RWPE1 (cell line): ENCODE measurements at places on chromosomes 11 and 22.

- no peak for DNase-seq
Observed at GRCh38 chr11:27025957-27026733, 14.5 kb upstream of the BBOX1 start.

- no peak for DNase-seq
Observed at GRCh38 chr11:117792992-117793391, 4.0 kb downstream of the DSCAML1 start.

DNA sequence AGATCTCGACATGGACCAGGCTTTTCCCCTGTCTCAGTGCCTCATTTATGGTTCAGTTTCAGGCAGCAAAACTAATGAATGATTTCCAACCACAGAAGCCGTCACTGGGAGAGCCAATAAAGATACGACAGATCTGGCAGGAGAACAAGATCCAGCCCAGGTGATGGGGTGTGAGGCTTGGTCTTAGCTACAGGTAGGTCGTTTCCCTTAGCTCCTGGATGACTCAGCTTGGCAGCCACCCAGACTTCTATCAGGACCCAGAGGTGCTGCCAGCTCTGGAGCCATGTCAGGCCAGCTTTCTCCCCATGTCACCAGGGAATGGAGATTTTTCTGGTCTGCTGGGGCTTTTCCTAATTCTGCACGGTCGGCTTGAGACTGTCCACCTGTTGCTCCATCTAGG, 36.3 kb upstream of the APOBEC3A start:
- peak; percentile 60 for DNase-seq

- DNase-seq, result no peak
Observed at GRCh38 chr11:100741866-100742625, 55.0 kb downstream of the ARHGAP42 start.

DNA sequence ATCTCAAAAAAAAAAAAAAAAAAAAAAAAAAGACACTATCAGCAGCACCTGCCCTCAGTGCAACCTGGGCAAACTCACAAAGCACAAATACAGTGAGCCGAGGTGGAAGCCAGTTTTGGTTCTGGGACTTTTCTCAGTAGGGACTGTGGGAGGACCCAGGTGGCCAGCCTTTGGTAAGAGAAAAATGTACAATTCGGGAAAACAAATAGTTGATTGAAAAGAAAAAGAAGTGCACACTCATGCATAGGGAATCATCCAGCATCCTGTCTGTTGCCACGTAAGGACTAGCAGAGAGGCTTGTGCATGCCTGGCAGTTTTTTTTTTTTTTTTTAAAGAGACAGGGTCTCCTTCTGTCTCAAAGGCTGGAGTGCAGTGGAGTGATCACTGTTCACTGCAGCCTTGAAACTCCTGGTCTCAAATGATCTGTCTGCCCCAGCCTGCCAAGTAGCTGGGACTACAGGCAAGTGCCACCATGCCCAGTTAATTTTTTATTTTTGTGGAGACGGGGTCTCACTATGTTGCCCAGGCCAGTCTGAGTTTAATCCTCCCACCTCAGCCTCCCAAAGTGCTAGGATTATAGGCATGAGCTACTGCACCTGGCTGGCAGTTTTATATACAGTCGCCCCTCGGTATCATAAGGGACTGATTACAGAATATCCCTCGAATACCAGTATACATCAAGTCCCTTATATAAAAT, 36.7 kb downstream of the TPST2 start:
- DNase-seq, result peak; percentile 56

DNA sequence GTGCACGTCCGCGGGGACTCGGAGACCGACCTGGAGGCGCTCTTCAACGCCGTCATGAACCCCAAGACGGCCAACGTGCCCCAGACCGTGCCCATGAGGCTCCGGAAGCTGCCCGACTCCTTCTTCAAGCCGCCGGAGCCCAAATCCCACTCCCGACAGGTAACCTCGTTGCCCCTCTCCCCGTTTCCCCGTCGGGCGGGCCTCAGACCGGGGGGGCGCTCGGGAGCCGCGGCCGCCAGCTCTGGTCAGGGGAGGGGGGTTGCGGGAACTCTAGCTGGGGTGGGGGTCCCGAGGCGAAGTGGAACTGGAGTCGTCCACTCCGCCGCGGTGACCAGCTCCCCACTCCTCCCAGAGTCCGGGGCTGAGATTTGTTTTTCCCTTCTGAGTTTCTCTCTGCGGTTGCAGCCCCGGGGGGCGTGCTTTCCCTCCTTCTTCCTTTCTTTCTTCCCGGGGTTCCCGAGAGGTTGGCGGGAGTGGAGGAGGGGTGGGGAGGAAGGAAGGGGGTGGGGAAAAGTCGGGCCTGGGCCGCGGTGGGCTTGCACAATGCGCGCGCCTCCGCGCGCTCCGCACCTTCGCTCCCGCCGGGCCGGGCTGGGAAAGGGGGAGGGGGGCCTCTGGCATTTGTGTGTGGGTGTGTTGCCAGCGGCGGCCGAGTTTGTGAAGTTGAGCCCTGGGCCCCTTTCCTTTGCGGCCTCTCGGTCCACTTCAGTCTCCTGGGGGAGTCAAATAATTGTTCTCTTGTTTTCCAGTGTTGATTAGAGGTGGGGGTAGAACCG, 952 bp downstream of the YAP1 start:
- peak; percentile 86 for DNase-seq

DNA sequence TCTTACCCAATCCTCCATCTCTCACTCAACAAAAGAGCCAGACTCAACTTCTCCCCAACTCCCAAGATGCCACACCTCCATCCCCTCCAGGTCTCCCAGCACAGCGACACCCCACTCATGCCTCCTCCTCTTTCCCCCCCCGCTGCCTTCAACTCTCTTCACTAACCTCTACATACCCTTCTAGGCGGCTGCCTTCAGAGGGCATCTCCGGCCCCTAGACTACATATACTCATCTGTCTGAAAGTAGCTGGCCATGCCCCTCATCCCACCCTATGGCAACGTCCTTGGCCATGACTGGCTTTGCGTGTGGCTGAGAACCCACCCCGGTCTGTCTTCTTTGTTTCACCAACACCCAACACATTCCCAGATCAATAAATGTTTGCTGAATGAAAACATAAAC, 81.7 kb upstream of the TMEM45B start:
- no peak for DNase-seq

DNA sequence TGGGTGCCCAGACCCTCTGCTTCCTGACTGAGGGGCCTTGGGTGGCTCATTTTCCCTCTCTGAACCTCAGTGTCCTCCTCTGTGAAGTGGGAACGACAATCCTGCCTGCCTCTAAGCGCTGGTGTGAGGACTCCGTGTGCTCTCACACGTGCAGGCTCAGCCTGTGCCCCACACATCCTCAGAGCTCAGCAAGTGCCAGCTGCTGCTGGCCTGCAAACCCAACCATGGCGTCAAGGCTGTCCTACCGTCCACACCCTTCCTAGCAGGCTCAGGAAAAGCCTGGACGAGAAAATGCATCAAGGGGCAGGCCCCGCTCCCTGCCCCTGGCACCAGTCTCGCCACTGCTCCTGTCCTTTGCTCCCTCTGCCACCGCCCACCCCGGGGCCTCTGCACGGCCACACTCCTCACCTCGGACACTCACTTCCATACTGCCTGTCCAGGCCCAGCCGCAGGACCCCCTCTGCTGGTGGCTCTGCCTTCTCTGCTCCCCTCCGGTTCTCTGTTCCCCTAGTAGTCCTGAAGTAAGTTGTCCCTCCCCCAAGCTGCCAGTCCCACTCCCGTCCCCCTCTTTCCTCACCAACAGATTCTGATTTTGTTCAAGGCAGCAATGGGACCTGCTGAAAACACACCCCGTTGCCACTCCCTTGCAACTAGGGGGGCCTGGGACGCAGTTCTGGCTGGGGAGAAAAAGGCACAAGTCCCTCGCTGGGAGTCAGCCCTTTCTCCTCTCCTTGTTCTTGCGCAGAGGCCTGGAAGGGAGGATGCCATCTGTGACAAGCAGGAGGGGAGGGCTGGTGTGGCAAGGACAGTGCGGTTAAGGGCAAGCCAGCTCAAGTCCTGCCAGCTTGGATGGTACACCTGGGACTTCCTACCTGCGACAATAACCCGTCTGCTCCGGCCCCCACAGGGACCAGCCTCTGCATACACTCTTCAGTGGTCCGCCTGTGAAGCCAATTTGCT, 62.2 kb downstream of the ARFGAP3 start:
- DNase-seq, result no peak

- no peak for DNase-seq
Observed at GRCh38 chr11:92295175-92296137, 70.8 kb downstream of the FAT3 start.

GRCh38 chr22:48588151-48588877, 1239.4 kb downstream of the BRD1 start:
- no peak for DNase-seq

DNA sequence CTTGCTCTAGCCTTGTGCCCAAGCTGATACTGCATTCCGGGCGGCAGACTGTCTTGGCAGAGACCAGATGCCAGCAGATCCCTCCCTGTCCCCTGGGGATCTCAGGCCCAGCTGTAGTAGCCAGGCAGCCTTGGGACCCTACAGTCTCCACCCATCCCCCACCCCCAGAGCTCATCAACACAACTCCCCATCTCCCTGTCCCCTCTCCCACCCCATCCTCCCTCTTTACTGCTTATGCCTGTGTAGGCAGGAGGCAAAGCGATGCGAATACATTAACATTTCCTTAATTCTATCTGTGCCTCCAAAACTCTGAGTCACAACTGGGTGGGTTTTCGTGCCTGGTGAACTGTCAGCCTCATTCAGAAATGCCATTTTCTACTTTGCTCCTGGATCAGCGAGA, 547.6 kb downstream of the BUD13 start:
- no peak for DNase-seq
